ENCODE measurements at places on chromosomes 7 and 10. TPM values are rescaled to one million over a fixed set of nuclear protein-coding genes. Genes with fewer than 3 reads are reported as not detected.

The CHRM2 gene
- under 0.01 TPM for total RNA-seq

The WEE2 gene
- not detected for total RNA-seq

The NAT16 gene
- total RNA-seq: not detected

The FGFR2 gene
- total RNA-seq: not detected

The INMT gene
- total RNA-seq: 0.16 TPM

The EBF3 gene
- 9.5 TPM for total RNA-seq

The LRCH4 gene
- 7.3 TPM for total RNA-seq

The TUBAL3 gene
- total RNA-seq: 0.25 TPM

The CDH23 gene
- 0.06 TPM for total RNA-seq

The HOXA7 gene
- total RNA-seq: 1.5 TPM

The AKR1C8 gene
- 0.16 TPM for total RNA-seq

The ARHGAP22 gene
- total RNA-seq: 23.8 TPM

Measured in bladder microvascular endothelial cell (primary cell).